ENCODE measurements at places on chromosomes 6 and 20.

GRCh38 chr6:113741651-113742050 lies 115.5 kb upstream of the MARCKS start:
- no peak for DNase-seq

GRCh38 chr20:63032026-63032800 lies 25.4 kb upstream of the BHLHE23 start:
- no peak for DNase-seq

GRCh38 chr6:56528412-56528841 lies 114.3 kb downstream of the DST start:
- DNase-seq = no peak

DNA sequence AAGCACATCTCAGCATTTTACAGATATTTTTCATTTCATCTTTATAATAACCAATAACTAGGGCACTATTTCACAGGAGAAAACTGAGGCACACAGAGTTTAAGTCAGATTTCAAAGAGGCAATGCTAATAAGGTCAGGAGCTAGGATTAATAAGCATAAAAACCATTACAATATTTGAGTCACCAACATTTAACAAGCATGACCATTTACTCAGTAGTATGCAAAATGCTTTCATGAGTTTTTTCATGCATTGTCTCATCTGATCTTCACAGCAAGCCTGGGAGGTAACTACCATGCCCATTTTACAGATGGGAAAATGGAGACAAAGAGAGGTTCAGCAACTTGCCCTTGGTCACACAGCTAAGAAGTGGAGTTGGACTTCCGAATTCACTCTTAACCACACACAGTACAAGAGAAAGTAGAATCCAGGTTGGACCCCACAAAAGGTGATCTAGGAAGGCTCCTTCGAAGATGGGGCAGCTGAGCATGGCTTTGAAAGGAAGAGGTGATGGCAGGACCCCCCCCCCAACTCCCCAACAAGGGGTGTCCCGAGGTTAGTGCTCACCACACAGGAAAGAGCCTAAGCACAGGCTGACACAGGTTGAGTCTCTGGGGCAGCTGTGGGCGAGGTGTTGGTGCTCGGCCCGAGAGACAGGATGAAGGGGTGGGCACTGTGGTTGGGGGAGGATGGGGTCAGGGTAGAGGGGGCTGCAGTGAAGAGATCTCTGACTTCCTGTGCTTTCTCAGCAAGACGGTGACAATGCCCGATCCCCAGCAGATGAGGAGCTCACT lies 108.8 kb downstream of the PREX1 start:
- no peak for DNase-seq

DNA sequence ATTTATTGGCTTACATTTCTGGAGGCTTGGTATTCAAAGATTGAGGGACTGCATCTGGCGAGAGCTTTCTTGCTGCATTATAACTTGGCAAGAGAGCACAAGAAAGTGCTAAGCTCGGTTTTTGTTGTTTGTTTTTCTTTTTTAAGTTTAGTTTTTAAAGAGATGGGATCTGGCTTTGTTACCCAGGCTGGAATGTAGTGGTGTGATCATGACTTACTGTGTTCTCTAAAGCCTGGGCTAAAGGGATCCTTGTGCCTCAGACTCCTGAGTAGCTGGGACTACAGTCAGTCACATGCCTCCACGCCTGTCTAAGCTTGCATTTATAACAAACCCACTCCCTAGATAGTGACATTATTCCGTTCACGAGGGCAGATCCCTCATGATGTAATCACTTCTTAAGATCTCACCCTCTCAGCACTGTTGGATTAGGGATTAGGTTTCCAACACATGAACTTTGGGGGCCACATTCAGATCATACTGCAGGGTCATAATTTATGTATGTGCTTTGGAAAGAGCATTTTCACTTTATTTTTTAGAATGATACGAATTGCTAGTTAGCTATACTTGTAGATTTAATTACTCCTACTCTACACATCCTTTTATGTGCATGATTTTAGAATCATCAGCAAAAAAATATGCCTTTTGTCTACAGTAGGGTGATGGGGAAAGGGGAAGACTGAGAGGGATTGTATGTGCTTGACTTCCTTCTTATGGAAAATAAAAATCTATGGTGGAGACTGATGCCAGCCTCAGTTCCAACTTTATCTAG lies 167.8 kb downstream of the JARID2 start:
- no peak for DNase-seq

DNA sequence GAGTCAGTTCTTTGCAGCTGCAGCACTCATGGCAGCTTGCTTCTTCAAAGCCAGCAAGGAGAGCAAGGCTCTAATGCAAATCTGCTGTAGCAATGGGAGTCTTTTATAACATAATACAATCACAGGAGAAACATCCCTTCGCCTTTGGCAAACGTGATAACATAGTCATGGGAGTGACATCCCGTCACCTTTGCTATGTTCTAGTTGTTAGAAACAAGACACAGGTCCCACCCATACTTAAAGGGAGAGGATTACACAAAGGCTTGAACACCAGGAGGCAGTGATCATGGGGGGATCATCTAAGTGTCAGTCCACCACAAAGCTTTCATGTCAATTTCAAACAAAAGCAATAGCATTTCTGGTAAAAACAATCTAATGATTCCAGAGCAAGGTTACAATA lies 40.1 kb upstream of the PHACTR2 start:
- no peak for DNase-seq

DNA sequence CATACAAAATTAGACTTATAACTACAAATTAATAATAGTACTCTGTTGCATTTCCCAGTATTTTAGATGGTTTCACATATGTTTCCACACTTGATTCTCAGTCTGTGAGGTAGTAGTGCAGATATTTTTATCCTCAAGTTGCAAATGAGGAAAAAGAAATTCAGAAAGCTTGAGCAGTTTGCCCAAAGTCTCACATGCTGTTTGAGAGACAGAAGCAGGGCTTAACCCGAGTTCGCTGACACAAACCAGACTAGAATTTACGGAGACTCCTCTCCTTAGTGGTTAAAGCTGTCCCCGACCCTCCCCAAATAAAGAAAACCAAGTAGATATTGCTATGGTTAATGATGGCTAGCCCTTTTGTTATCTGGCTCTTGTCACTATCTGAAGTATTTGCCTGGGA lies 126.2 kb downstream of the TIAM2 start:
- no peak for DNase-seq

DNA sequence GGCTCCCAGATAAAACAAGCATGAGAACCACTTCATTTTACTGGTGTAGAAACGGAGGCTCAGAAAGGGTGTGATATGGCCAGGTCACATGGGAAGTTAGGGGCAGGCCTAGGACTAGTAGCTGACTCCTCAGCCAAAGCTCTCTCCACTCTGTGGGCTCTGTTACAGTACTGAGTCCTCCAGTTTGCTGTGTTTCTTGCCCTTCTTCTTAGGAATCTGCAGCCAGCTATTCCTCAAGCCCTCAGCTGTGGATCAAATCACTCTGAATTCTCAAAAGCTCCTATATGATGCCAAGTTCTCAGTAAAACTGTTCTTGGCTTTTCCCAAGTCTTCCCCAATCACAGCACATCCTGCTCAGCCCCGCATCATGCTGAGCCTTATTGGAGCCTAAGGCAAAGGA lies 42.5 kb upstream of the ADGRF1 start:
- DNase-seq = no peak

DNA sequence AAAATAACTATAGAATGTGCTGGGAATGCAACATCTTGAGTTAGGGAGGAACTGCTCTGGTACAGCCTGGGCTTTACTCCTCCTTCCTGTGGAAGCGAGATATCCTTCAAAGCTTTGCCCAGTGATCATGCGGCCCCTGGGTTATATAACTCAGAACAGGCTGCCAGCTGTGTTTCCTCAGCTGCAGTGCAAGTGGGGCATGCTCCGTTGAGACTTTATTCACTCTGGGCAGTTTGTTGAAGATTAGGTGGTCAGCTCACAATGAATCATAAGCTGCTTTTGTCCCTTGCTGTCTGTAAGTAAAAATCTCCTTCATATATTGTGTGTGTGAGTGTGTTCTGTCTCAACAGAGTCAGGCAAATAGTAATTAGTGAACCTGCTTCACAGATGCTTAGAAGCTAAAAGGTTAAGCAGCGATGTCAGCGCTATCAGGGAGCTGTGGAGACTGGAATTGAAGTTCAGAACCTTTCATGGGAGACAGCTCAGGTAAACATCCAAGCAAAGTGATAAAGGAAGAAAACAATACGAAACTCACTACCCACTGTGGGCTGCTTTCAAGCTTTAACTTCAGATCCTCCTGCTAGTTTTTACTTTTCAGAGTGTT lies 688.4 kb downstream of the HTR1B start:
- DNase-seq = no peak

DNA sequence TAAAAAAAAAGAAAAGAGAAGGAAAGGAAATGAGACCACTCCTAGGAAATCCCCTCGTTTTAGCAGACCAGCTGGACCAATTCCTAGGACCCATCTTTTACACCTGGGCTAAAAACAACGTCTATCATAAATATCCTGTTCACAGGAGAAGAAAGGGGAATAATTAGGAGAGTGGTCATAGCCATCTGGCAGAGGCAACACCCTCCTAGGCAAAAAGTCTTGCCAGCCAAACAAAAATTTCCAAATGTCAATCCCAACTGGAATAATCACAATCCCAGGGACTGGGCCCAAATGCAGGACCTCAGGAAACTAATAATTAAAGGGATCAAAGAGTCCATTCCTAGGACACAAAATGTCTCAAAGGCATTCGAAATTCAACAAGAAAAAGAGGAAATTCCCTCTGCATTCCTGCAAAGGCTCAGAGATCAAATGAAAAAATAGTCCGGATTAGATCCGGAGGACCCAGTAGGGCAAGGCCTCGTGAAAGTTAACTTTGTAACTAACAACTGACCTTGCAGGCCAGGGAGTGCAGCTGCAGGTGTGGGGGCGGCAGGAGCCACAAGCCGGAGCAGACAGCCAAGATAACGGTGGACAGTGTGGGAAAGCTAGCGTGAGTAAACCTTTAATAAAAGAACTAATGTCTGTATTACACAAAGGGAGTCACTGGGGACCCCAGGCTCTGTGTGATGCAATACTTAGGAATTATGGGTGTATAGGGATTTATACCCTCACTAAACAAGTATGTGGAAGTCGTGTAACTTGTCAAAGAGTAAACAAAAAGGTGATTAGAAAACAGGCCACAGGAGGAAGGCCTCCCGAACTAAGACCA lies 11.7 kb downstream of the LCA5 start:
- DNase-seq = no peak

DNA sequence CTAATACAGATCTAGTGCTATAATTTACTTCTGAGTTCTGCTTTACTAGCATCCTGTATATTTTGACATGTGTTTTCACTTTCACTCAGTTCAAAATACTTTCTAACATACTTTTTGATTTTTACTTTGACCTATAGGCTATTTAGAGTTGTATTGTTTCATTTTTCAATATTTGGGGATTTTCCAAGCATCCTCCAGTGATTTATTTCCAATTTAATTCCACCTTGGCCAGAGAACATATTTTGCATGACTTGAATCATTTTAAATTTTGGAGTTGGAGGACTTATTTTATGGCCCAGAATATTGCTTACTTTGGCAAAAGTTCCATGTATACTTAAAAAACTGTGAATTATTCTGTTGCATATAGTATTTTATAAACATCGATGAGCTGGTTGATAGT lies 1215.6 kb upstream of the MAP3K7 start:
- DNase-seq = no peak

DNA sequence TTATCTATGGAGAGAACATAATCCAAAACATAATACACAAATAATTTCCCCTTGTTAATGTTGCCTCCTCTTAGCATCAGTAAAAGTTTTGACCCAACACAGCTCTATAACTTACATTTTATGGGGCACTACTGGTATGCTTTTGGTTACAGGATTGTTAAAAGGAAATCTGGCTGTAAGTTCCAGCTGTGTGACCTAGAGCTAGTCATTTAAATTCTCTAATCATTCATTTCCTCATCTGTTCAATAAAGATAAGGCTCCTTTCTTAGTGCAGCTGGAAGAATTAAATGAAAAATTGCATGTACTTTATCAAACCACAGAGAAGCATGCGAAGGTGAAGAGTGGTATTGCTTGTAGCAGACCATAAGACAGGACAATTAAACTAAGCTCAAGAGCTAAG lies 4.6 kb downstream of the SLC17A2 start:
- DNase-seq = no peak

GRCh38 chr20:45392733-45393132 lies 14.6 kb upstream of the TP53TG5 start:
- DNase-seq = no peak

DNA sequence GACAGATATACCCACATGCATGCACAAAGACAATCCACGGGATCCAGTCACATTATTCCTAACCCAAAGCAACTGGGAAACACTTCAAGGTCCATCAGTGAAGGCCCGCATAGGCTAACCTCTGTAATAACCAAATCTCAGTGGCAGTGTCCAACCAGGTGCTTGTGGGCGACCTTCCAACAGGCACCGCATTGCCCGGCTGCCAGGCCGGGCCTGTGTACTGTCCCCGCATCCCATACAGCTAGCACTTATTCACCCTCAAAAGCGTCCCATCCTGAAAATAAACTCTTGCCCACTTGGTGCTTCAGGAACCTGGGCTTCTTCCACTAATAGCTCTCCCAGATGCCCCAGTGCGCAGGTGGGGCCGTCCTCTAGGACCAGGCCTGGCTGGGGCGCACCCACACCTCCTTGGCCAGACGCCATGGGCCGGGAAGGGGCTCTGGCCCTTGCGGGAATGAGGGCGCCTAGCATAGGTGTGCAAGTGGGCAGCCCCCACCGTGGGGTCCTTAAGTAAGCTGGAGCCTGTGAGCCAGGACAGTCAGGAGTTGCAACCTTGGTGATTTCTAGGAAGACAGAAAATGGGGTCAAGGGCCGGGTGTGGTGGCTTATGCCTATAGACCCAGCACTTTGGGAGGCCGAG lies 1.1 kb upstream of the ENTPD6 start:
- no peak for DNase-seq

DNA sequence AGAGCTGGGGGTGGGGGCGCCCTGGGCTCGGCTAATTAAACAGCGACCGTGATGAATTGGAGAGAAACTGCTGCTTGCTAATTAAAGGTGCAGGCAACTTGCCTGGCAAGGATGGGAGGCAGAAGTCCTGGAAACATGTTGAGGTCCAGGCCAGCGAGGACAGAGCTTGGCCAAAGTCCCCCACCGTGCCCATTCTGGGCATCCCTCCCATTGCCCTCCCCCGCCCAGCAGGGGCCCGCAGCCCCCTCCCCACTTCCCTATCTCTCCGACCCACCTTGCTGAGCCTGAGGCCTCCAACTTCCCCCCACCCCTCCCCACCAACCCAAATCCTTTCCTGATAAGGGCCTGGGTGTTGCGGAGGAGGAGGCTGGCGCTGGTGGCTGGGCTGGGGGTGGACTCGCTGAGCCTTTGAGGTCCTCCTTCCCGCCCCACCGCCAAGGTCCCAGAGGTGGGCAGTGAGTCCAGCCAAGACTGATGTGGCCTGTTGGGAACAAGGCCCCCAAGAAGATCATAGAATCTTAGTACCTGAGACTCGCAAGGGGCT lies 23.3 kb downstream of the C20orf203 start:
- DNase-seq = no peak
